Right atrium auricular region (tissue), 2 donors: ENCODE measurements at places on chromosomes 3 and 15. TPM values are rescaled to one million over a fixed set of nuclear protein-coding genes. Genes with fewer than 3 reads are reported as not detected.

- H3K27ac ChIP-seq, result no peak overlapping the region
- no peak for DNase-seq
- no peaks in the 10 kb centered on the region for H3K36me3 ChIP-seq
- no peaks in the 10 kb centered on the region for H3K4me1 ChIP-seq
Measured at GRCh38 chr15:89419370-89419984, 76.9 kb downstream of the RHCG start.

- peak; percentile 70 for DNase-seq
- peaks cover 42% of the 10 kb centered on the region for H3K4me1 ChIP-seq
- no peaks in the 10 kb centered on the region for H3K27me3 ChIP-seq
Measured at GRCh38 chr15:39427705-39428104, 153.2 kb upstream of the THBS1 start.

GRCh38 chr15:95247071-95247984 lies 1016.0 kb downstream of the MCTP2 start:
- no peak overlapping the region for H3K27ac ChIP-seq
- DNase-seq, result no peak
- H3K36me3 ChIP-seq, result no peaks in the 10 kb centered on the region
- H3K27me3 ChIP-seq, result no peaks in the 10 kb centered on the region
- H3K4me3 ChIP-seq, result no peak overlapping the region

DNA sequence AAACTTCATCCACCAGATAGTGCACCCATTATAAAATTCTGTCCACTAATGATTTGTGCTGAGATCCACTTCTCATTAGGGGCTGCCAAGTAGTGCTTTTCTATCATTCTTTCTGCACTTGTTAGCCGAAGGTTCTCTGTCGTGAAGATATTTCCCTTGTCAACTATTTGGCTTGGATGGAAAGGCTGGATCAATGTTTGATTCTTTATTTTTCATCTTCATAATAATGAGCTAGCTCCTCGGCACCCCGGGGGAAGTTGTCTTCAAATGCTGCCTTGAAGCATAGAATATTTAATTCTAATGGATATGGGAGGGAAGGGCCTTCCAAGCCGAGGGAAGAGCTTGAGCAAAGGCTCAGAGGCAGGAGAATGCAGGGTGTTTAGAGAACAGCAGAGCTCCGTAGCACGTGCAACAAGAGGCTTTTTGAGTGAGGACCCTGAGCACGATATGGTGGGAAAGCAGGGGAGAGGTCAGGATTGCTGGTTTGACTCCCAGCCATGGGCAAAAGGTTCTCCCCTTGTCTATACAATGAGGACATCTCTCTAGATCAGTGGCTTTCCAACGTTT lies 16.3 kb upstream of the MUC20 start:
- H3K36me3 ChIP-seq, result peaks cover 14% of the 10 kb centered on the region
- H3K4me1 ChIP-seq, result no peaks in the 10 kb centered on the region
- DNase-seq, result no peak
- no peak overlapping the region for H3K4me3 ChIP-seq

Gene GOLGA8G
- total RNA-seq, result not detected

Gene PSTPIP1
- 1.9 TPM for total RNA-seq

GRCh38 chr3:160986069-160986468 lies 119.1 kb downstream of the B3GALNT1 start:
- no peaks in the 10 kb centered on the region for H3K4me1 ChIP-seq
- H3K36me3 ChIP-seq, result no peaks in the 10 kb centered on the region
- DNase-seq, result no peak
- H3K27ac ChIP-seq, result no peak overlapping the region
- no peaks in the 10 kb centered on the region for H3K27me3 ChIP-seq
- no peak overlapping the region for H3K4me3 ChIP-seq

Gene TRIM71
- total RNA-seq, result not detected

Gene JAGN1
- 44.8 TPM for total RNA-seq

Gene CCDC174
- 14.1 TPM for total RNA-seq

- no peaks in the 10 kb centered on the region for H3K4me1 ChIP-seq
- no peaks in the 10 kb centered on the region for H3K27me3 ChIP-seq
- H3K4me3 ChIP-seq, result no peak overlapping the region
- DNase-seq, result no peak
Measured at GRCh38 chr3:114043205-114043604, 13.1 kb downstream of the CCDC191 start.

DNA sequence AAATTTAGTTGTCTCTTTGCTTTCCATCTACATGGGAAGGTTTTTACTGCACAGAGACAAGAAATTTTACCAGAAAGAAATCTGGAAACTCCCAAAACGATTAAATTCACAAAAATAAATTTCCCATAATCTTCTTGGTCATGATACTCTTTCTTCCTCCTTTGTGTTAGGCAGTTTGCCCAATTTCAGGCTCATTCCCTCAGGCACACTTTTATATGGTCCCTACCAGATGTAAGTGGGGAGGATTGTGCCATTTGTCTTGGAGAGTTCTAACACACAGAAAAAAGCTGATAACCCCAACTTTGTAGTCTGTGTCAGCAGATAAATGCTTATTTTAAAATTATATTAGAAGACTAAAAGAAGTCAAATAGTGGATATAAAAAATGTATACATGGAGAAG lies 49.1 kb upstream of the CCDC50 start:
- H3K36me3 ChIP-seq, result no peaks in the 10 kb centered on the region
- no peak for DNase-seq
- H3K27ac ChIP-seq, result no peak overlapping the region
- no peaks in the 10 kb centered on the region for H3K4me1 ChIP-seq

- no peak overlapping the region for H3K27ac ChIP-seq
- H3K4me1 ChIP-seq, result no peaks in the 10 kb centered on the region
- no peaks in the 10 kb centered on the region for H3K27me3 ChIP-seq
- no peak overlapping the region for H3K4me3 ChIP-seq
- DNase-seq, result no peak
Measured at GRCh38 chr15:77059786-77060361, 11.0 kb downstream of the TSPAN3 start.

DNA sequence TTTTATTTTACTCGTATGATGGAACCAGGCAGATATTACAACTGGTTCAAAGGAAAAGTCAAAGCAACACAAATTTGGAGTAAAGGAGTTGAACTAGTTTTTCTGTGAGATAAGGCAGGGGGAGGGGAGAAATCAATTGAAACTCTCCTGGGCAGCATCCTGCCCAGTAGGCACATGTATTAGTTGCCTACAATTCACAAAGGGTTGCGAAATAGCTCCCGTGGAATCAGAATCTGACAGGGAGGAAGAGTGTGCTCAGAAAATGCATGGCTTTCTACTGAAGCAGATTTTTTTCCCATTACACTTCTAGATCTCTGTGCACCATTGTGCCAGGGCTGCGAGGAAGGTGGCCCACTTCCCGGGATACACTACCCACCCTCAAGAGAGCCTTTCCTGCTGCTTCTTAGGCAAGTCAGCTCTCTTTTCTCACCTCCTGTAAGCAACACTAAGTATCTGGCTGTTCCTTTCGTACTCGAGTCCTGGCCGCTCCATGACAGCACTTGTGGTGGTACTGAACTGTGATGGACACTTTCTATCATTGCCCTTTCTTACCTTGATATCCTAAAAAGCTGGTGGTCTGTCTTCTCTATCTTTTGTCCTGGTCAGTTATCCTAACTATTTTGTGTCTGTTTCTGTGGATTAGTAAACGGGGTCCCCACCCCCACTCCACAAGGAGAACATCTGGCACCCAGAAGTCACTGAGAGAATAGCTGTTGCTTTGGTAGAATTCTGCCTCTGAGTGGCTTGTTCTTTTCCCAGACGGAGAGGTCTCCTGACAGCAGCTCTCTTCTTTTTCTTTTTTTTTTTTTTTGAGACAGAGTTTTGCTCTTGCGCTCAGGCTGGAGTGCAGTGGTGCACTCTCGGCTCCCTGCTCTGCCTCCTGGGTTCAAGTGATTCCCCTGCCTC lies 74.8 kb downstream of the RPL39L start:
- H3K36me3 ChIP-seq, result peaks cover 6% of the 10 kb centered on the region
- no peak overlapping the region for H3K27ac ChIP-seq
- DNase-seq, result no peak
- H3K4me3 ChIP-seq, result no peak overlapping the region

Gene SCG5
- total RNA-seq, result 0.90 TPM

DNA sequence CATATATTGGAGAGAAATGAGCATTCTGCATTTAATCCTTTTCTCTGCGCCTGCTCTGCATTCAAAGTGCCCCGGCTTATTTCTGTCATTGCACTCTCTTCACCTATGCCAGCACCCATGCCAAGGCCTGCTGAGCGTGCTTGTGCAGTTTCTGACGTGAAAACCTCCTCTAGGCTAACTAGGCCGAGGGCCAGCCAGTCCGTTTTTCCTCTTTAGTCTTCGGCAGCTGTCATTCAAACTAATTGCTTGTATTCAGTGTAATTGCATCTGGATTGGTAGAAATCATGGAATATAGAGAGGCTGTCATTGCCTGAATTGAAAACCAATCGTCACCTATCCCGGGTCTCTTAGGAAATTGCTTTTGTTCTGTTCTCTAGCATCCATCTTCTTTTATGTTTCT lies 94.0 kb downstream of the ARPP21 start:
- H3K4me3 ChIP-seq, result no peak overlapping the region
- H3K27me3 ChIP-seq, result no peaks in the 10 kb centered on the region
- H3K27ac ChIP-seq, result no peak overlapping the region
- H3K4me1 ChIP-seq, result no peaks in the 10 kb centered on the region
- DNase-seq, result no peak
- H3K36me3 ChIP-seq, result no peaks in the 10 kb centered on the region

Gene UBXN7
- 10.5 TPM for total RNA-seq

Gene CSPG4
- total RNA-seq, result 32.6 TPM

GRCh38 chr3:173869766-173870165 lies 472.2 kb downstream of the NLGN1 start:
- no peak overlapping the region for H3K4me3 ChIP-seq
- no peaks in the 10 kb centered on the region for H3K36me3 ChIP-seq
- H3K27me3 ChIP-seq, result no peaks in the 10 kb centered on the region
- no peak overlapping the region for H3K27ac ChIP-seq

- H3K36me3 ChIP-seq, result no peaks in the 10 kb centered on the region
- H3K4me3 ChIP-seq, result no peak overlapping the region
- no peak for DNase-seq
- H3K27me3 ChIP-seq, result no peaks in the 10 kb centered on the region
- H3K27ac ChIP-seq, result no peak overlapping the region
Measured at GRCh38 chr3:8623741-8624140, 20.9 kb downstream of the SSUH2 start.

DNA sequence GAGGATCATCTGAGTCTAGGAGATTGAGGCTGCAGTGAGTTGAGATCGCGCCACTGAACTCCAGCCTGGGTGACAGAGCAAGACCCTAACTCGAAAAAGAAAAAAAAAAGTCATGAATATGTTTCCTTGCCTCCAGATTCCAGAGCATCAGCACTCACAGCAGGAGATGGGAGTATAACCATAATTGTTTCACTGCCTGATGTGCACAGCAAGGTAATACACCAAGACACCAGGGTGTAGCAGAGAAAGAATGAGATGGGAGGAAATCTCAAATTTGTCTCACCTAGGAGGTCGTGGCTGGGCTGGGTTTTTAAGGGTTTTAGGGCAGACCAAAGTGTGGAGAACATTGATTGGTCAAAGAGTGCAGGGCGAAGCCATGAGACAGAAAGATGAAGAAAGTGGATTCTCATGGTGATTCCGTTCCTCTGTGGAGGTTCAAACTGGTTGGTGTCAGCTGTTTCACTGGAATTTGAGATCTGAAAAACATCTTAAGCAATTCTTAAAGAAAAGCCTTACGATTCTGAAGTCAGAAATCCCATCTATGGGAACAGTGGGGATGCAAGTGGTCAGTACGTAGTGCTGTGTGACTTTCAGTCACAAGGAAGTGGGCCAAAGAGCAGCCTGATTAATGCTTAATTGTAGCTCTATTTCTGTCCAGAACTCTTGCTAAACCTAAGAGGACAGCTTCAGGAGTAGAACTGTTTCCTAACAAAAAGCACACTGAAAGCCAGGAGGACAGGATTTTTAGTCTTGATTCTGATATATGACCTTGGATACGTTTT lies 7.8 kb upstream of the C15orf61 start:
- no peak overlapping the region for H3K27ac ChIP-seq
- peaks cover 36% of the 10 kb centered on the region for H3K36me3 ChIP-seq
- no peak for DNase-seq

- no peak for DNase-seq
- H3K27ac ChIP-seq, result no peak overlapping the region
- H3K4me3 ChIP-seq, result no peak overlapping the region
- no peaks in the 10 kb centered on the region for H3K36me3 ChIP-seq
- no peaks in the 10 kb centered on the region for H3K27me3 ChIP-seq
Measured at GRCh38 chr3:25283613-25284012, 144.4 kb upstream of the RARB start.

DNA sequence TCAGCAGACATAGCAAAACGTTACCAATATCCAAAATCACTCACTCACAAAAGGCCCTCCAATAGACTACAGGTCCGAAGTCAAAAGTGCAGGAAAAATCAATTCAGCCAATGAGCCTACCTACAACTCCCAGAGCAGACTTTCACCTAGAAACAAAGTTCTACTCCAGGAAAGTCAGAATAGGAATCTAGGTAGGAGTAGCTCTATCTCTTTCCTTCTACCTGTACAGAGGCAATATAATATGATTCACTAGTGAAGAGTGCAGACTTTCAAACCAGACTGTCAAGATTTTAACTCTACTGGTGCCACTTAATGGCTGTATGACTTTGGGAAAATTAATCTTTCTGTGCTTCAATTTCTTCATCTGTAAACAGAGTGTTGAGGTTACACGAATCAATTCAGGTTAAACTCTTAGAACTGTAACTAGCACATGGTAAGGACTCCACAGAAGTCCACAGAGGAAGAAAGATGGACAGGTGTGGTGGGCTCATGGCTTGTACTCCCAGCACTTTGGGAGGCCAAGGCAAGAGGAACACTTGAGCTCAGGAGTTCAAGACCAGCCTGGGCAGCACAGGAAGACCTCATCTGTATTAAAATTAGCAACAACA lies 9.4 kb downstream of the DCUN1D1 start:
- DNase-seq, result no peak
- H3K4me3 ChIP-seq, result no peak overlapping the region
- H3K27me3 ChIP-seq, result no peaks in the 10 kb centered on the region
- no peaks in the 10 kb centered on the region for H3K36me3 ChIP-seq

- peaks cover 36% of the 10 kb centered on the region for H3K36me3 ChIP-seq
- H3K27ac ChIP-seq, result no peak overlapping the region
- H3K4me3 ChIP-seq, result no peak overlapping the region
- DNase-seq, result no peak
Measured at GRCh38 chr3:14475621-14476020, 64.5 kb downstream of the GRIP2 start.

Gene C3orf85
- not detected for total RNA-seq

Gene IFRD2
- total RNA-seq, result 51.0 TPM

- no peaks in the 10 kb centered on the region for H3K36me3 ChIP-seq
- DNase-seq, result no peak
- H3K27me3 ChIP-seq, result no peaks in the 10 kb centered on the region
Measured at GRCh38 chr3:59839283-59839682, 789.5 kb upstream of the CFAP20DC start.
